Activated T-cell treated with anti-CD3 and anti-CD28 coated beads for 4 hours (primary cell): ENCODE measurements at places on chromosomes 2 and 18.

GRCh38 chr18:43863180-43863579 is 585.9 kb upstream of the SYT4 start:
- DNase-seq: no peak

DNA sequence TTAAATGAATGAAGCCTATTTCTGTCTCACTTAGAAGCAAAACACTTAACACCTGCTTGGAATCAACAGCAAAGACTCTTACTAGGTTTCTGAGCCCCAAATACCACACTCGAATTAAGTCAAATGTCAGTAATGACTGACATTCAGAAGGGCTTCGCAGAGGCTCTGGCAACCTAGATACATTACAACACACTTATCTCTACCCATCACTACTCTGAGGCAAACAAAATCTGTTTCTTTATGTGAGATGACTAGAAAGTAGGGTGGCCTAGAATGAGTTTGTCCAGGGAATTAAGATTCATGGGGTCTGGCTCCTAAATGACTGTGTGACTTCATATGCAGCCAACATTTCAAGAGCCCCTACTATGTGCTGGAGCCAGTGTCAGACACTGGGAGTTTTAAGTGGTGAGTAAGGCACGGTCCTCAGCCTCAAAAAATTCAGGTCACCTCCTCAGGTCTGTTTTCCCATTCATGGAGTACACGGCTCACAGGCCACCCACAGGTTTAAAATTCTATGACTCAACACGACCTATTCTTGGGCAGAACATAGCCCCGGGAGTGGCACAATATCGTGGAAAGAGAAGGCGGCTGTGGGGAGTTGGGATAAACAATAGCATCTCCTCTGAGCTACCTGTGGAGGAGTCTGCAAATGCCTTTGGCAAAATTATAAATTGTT is 150.3 kb upstream of the ZFP36L2 start:
- no peak for DNase-seq

DNA sequence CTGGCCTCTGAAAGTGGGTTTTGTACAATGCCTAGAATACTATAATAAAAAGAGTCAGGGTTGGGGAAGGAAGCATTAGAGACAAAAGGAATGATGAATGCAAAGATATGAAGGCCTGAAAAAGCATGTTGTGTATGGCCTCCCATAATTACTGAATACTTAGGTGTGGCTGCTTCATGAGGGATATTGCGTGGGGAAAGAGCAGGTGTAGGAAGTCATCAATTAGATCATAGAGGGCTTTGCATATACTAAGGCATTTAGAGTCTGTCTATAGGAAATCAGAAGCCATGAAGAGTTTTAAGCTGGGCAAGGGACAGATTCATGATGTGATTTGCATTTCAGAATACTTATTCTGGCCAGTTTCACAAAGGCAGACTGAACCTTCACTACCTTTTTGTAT is 48.2 kb downstream of the NCOA1 start:
- no peak for DNase-seq

GRCh38 chr2:119764832-119765231 is 5.1 kb downstream of the PTPN4 start:
- no peak for DNase-seq

- DNase-seq: no peak
Observed at GRCh38 chr2:139201516-139201915, 421.3 kb upstream of the NXPH2 start.

DNA sequence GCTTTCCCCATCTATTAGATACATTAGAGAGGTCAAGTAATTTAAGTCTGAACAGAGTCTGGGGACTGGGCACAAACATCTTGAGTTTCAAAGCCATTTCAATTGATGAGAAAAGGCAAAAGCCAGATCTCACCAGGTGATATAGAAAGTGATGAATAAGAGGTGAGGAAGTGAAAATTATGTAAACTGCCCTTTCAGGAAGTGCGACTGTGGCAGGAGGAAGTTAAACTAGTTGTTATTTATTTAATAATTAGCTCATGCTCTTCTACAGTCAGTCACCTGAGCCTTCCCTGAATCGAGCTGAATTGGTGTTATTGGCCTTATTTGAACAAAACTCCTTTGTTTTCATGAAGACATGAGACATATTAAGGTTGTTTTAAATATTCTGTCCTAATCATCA is 115.1 kb downstream of the CDH20 start:
- DNase-seq: no peak
